ENCODE measurements at places on chromosomes 4 and X. TPM values are rescaled to one million over a fixed set of nuclear protein-coding genes. Genes with fewer than 3 reads are reported as not detected.

DNA sequence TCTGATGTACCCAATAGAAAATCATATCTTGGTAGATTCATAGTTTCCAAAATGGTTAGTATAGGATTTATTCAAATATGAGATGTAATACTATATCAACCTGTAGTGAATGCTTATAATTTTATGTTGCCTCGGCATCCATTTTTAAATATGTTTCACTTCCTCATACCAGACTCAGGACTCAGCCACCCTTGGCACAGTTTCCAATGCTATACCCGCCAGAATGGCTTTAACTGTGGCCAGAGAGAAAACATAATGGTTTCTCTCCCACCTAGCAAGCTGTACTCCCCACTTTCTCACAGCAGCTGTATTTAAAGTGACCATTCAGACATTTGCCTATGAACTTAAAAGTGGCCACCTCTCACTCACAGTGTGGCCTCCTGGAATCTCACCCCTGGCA is 466.6 kb upstream of the PABPC4L start:
- no peak overlapping the region for H3K27ac ChIP-seq
- H3K4me3 ChIP-seq: no peak overlapping the region
- DNase-seq: no peak
- no peaks in the 10 kb centered on the region for H3K27me3 ChIP-seq

GRCh38 chrX:34879886-34880285 is 62.7 kb upstream of the FAM47B start:
- DNase-seq: no peak
- H3K4me3 ChIP-seq: no peak overlapping the region
- no peaks in the 10 kb centered on the region for H3K4me1 ChIP-seq
- no peaks in the 10 kb centered on the region for H3K36me3 ChIP-seq
- no peaks in the 10 kb centered on the region for H3K27me3 ChIP-seq

DNA sequence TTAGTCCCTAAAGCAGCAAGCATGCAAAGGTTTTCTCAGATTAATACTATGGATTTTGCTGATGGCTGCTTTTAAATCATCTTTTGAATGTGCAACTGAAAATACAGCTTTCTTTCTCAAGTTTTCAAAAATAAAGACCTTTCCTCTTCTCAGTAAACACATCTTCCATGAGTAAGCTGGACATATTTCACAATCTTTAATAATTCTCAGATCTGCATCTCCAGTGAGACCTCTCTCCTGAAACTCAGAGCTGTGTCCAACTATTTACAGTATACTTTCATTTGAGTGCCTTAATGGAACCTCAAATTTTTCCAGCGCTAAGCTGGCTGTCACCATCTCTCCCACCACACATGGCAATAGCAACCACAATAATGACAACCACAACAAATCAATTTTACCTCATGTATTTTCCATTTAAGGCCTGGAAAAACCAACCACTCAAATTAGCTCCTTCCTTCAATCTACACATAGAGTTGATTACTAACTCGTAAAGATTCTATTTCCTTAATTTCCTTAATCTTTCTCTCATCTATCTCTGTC is 192.4 kb upstream of the RPL34 start:
- peaks cover 3% of the 10 kb centered on the region for H3K36me3 ChIP-seq
- DNase-seq: no peak
- no peak overlapping the region for H3K27ac ChIP-seq
- H3K27me3 ChIP-seq: peaks cover 11% of the 10 kb centered on the region

- no peaks in the 10 kb centered on the region for H3K4me1 ChIP-seq
- H3K36me3 ChIP-seq: no peaks in the 10 kb centered on the region
- no peaks in the 10 kb centered on the region for H3K27me3 ChIP-seq
- H3K4me3 ChIP-seq: no peak overlapping the region
- H3K27ac ChIP-seq: no peak overlapping the region
Measured at GRCh38 chr4:186826006-186826405, 102.3 kb upstream of the FAT1 start.

DNA sequence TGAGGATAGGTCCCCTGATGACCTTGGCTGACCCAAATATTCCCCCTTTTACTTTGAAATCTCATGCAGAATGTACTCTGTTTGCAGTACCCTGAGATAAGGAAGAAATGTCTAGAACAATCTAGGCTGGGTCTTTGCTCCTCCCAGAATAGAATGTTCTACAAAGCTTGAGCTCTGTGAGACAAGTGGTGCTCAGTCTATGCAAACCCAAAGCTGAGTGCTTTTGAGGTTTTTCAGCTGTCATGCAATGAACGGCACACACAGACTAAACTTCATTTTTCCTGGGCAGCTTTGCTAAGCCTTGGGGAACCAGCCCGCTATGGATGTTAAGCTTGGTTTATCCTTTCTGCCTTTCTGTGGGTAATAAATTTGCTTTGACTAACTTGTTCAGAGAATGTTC is 513.6 kb downstream of the FAT4 start:
- no peaks in the 10 kb centered on the region for H3K27me3 ChIP-seq
- no peaks in the 10 kb centered on the region for H3K36me3 ChIP-seq
- DNase-seq: no peak
- H3K4me1 ChIP-seq: no peaks in the 10 kb centered on the region

TMEM255A gene
- not detected for total RNA-seq

PSMD10 gene
- total RNA-seq: 63.5 TPM
